ENCODE measurements at places on chromosomes 1 and 21. TPM values are rescaled to one million over a fixed set of nuclear protein-coding genes. Genes with fewer than 3 reads are reported as not detected.

DNA sequence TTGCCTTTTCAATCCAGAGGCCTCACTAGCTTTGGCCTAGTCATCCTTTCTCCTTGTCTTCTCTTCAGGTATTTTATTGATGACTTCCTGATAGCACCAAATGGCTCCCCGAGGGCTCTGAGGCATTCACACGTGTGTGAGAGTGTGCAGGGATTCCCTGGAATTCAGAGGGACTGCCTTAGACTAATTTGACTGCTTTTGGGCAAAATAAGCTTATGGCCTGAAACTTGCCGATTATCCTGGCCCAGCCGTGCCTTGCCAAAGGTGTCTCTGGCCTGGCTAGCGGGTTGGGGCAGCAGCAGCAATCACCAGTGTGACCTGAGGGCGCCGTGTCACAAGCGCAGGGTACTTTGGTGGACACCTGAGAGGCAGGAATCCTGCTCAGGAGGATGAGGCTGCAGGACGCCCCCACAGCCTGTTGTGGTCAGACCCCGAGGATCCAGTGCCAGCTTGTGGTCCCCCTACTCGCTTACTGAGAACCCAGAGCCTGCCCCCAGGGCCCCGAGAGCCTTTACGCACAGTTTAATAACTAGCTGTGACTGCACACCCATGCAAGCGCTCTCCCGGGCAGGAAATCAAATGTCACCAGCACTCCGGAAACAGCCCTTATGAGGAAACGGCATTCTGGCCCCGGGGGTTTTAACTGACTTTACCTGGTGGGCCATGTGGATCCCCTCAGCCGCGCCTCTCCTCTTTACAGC, 62.8 kb upstream of the PDE9A start:
- DNase-seq: no peak

DNA sequence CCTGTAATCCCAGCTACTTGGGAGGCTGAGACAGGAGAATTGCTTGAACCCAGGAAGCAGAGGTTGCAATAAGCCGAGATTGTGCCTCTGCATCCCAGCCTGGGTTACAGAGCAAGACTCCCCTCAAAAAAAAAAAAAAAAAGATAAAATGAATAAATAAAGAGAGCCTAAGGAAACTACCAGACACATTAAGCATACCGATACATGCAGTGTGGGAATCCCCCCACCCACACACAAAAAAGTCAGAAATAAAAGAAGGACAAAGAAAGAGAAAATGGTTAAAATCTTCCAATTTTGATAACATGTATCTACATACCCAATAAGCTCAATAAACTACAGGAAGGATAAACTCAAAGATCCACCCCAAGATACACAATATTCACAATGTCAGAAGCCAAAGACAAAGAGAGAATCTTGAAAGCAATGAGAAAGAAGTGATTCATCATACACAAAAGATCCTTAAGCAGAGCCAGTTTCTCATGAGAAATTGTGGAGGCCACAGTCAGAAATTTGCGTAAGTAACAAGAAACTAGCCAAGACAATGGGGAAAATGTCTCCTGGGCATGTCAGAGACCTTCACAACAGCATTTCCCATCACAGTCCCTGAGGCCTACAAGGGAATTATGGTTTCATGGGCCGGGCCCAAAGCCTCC, 1197.0 kb downstream of the AMY1C start:
- DNase-seq: no peak

DNA sequence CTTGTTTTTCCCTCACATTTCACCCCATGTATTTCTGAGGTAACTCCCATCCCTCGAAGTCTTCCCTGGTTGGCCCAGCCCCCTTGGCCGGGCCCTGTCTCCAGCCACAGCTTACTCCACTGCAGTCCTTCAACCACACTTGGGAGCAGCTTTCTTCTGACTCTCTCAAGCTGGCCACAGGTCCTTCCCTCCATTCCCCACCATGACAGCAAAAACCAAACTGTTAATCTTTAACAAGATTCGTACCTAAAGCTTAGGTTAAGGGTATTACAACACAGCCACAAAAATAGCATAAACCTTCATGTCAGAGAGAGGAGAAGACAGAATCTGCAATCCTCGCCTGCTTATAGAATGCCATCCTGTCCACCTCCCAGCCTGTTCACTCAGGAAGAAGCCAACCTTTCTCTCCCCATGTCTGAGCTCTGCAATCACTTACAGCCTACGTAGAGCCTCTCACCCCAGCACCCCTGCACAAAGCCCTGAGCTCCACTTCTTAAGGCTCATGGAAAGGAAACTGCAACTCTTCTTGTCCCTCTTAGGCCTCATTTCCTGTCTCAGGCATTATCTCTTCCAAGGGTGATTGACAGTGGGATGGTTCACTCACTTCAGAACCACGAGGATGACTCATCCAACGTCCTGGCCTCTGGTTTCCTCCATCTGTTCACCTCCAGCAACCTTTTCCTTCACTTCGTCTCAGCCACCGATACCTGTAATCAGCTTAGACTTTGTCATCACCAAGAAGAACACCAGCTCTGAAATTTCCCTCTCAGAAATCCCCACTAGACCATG, 72.8 kb downstream of the CD2 start:
- DNase-seq: no peak

Gene UBXN10
- total RNA-seq: not detected

DNA sequence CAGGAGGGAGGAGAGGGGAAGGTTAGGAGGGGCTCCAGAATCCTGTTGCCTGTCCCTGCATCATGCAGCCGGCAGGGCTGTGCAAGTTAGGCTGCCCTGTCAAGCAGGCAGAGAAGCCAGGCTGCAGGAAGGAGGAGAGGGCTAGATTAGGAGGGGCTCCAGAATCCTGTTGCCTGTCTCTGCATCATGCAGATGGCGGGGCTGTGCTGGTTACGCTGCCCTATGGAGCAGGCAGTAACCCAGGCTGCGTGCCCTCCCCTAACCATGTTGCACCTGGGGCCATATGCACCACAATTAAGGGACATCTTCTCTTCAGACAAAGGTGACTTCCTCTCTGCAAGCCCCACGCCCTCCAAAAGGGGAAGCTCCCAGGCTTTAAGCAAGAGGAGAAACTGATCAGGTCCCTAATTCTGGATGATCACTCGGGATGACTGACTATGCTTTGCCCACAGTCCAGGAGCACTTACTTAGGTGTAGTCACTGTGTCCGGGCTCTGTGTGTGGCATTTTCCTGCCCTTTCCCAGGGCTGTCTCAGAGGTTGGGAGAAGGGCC, 457.4 kb downstream of the SETD4 start:
- DNase-seq: no peak

Gene TMEM61
- not detected for total RNA-seq

Gene DNAJC28
- 0.79 TPM for total RNA-seq

DNA sequence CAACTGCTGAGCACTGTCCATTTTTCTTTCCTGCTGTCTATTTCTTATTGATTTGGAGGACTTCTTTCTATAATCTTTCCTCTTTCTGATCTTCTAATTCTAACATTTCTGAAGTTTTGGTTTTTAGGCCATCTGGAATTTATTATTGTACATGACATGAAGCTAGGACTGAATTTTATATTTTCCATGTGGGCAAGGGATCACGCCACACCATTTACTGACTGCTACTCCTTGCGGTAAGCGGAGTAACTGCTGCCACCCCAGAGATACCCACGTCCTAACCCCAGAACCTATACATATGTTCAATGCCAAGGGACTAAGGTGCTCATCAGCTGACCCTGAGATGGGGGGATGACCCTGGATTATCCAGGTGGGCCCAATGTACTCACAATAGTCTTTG, 70.6 kb downstream of the NPHP4 start:
- no peak for DNase-seq

Gene PUM1
- 69.4 TPM for total RNA-seq

- no peak for DNase-seq
These were observed 29.8 kb downstream of the BEND5 start for GRCh38 chr1:48746906-48747305.

DNA sequence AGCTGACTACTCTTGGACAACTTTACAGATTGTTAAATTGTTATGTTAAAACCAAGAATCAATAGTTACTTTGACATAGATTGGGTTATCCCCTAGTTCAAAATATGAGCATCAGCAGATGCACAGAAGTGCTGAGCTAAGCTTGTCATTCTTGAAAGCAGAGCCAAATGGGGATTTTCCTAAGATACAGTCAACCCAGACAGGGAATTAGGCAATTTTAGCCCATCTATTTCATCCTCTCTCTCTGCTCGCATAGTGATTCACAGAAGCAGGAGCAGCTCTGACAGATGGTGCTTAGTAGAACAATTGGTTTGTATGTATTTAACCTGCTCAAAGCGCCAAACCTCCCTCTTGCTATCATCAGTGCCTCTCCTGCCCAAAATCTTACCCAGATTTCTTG, 27.9 kb upstream of the PRRC2C start:
- no peak for DNase-seq

- peak; percentile 65 for DNase-seq
These were observed 121.2 kb downstream of the SLC45A1 start for GRCh38 chr1:8439015-8439702.

Gene CD48
- total RNA-seq: not detected

GRCh38 chr1:244445320-244446181, 6.2 kb downstream of the ADSS2 start:
- no peak for DNase-seq

Gene AMY2A
- not detected for total RNA-seq

- no peak for DNase-seq
These were observed 445.9 kb downstream of the SETD4 start for GRCh38 chr21:35614396-35614921.

GRCh38 chr1:210754878-210755665, 378.9 kb downstream of the KCNH1 start:
- no peak for DNase-seq

GRCh38 chr1:165928075-165928731, 100.8 kb downstream of the UCK2 start:
- DNase-seq: peak; percentile 13

DNA sequence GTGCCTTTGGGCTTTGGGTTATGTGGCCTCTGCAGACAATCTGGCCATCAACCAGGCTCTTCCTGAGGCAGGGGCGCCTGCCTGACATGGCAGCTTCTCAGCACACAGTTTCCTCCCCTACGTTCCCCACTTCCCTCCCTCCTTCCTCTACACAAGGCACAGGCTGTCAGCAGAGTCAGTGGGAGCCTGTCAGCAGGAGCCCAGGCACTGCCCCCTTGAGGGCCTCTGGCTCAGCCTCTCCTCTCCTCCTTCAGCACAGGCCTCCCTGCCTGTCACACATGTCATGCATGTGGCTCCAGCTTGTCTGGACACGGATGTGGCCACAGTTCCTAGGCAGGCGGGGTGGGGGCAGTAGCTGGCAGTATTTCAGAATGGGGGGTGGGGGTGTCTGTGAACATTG, 52.2 kb upstream of the ARTN start:
- DNase-seq: no peak

- DNase-seq: no peak
These were observed 1.9 kb downstream of the ZYG11B start for GRCh38 chr1:52727956-52728656.

Measured in pulmonary artery endothelial cell (primary cell).